Fibroblast of villous mesenchyme (primary cell): ENCODE measurements at places on chromosomes 1 and 21. TPM values are rescaled to one million over a fixed set of nuclear protein-coding genes. Genes with fewer than 3 reads are reported as not detected.

The DYNLT5 gene
- 1.7 and 2.9 TPM in 2 replicates for total RNA-seq

The ASTN1 gene
- not detected in 2 replicates for total RNA-seq

The HES5 gene
- under 0.01 TPM in 1 of 2 replicates, not detected in the other for total RNA-seq

The TMEM51 gene
- total RNA-seq: 14.8 and 18.6 TPM in 2 replicates

The NRIP1 gene
- 46.1 and 56.6 TPM in 2 replicates for total RNA-seq

The VAMP3 gene
- 85.0 and 138 TPM in 2 replicates for total RNA-seq

The CYP4A22 gene
- not detected in 2 replicates for total RNA-seq

The TEX38 gene
- total RNA-seq: under 0.01 TPM in 1 of 2 replicates, not detected in the other

The CLCA4 gene
- total RNA-seq: not detected in 2 replicates

The SDC3 gene
- total RNA-seq: 16.8 and 32.5 TPM in 2 replicates

The ATP1B1 gene
- 20.6 and 37.1 TPM in 2 replicates for total RNA-seq

The IL22RA1 gene
- total RNA-seq: not detected in 2 replicates

The HSD3B1 gene
- total RNA-seq: 2.6 TPM in 1 of 2 replicates, not detected in the other

The UBL4B gene
- total RNA-seq: under 0.01 TPM in 1 of 2 replicates, not detected in the other

The MYBPH gene
- 0.32 and 0.43 TPM in 2 replicates for total RNA-seq

The PDPN gene
- 28.7 and 32.8 TPM in 2 replicates for total RNA-seq

The PEAR1 gene
- total RNA-seq: 11.3 and 12.1 TPM in 2 replicates

The ADGRB2 gene
- 11.3 and 14.2 TPM in 2 replicates for total RNA-seq

The FCMR gene
- total RNA-seq: 1.3 and 1.6 TPM in 2 replicates

The RRP1B gene
- total RNA-seq: 26.1 and 36.3 TPM in 2 replicates

The KRTAP23-1 gene
- not detected in 2 replicates for total RNA-seq

The POLR3GL gene
- total RNA-seq: 11.2 and 14.8 TPM in 2 replicates

The PLPPR4 gene
- 2.2 and 4.8 TPM in 2 replicates for total RNA-seq

The PLCH2 gene
- under 0.01 TPM in 2 replicates for total RNA-seq

The FCN3 gene
- not detected in 2 replicates for total RNA-seq

The FMO4 gene
- total RNA-seq: 1.3 and 1.7 TPM in 2 replicates

The RPE65 gene
- not detected in 2 replicates for total RNA-seq

The IVL gene
- total RNA-seq: not detected in 2 replicates

The OXCT2 gene
- 1.7 and 5.2 TPM in 2 replicates for total RNA-seq

The RAP1GAP gene
- under 0.01 TPM in 1 of 2 replicates, not detected in the other for total RNA-seq

The VAV3 gene
- total RNA-seq: 0.32 and 0.43 TPM in 2 replicates

The CRYAA gene
- total RNA-seq: not detected in 2 replicates
